ENCODE measurements at places on chromosomes 2 and 18.
A peak's percentile ranks its signal among the peaks of the same experiment; 100 is the strongest.

GRCh38 chr2:122266636-122267035 lies 511.2 kb downstream of the TSN start:
- DNase-seq, result no peak

- peak; percentile 35 for DNase-seq
Measured at GRCh38 chr2:64750001-64750816, 96.5 kb upstream of the SERTAD2 start.

DNA sequence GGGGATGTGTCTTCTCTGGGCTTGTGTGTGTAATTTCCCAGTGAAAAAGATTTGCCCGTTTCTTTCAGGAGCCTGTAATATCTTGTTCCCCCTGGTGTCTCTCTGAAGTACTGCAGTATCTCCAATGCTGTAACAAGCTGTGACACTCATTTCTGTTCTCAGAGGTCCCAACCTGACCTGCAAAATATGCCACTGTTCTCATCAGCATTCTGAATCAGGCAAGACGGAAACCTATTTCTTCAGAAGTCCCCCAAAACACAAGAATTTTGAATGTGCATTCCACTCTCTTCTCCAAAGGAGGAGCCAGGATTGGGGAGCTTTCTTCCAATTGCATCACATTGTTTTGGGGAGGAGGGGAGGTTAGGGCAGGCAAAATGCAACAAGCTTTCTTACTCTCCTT lies 77.0 kb upstream of the CNGA3 start:
- peak; percentile 86 for DNase-seq

DNA sequence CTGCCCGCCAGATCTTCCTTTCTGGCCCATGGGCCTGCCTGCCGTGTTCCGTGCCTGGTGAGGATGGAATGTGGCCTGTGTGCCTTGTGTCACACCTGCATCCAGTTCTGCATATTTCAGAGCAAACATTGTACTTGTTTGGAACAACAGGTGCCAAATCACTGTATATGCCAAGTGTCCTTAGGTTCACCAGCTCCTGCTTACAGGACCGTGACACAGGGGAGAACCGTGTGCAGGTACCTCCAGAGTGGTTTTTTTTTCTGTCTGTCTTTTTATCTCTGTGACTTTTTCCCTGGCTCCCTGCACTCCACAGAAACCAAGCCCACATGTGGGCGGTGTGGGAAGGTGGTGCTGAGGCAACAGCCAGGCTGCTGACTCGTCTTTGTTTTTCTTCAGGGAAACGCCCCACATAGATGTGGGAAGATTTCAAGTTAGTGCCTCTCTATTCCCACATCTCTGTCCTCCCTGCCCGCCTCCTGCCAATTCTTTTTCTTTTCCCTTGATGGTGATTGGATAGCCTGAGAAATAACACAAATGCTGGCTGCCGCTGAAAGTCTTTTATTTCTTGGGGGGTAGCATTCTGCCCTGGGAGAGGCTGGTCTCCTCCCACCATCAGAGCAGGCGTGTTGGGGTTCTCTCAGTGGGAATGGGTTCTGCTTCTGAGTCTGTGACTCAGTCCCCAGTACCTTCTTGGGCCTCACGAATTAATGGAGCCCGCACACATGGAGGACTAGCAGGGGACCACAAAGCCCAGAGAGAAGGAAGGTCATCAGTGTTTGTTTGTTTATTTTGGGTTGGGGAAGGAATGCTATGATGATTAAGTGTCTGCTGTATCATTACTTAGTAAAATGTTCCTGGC lies 21.4 kb downstream of the GRHL1 start:
- DNase-seq, result peak; percentile 6

DNA sequence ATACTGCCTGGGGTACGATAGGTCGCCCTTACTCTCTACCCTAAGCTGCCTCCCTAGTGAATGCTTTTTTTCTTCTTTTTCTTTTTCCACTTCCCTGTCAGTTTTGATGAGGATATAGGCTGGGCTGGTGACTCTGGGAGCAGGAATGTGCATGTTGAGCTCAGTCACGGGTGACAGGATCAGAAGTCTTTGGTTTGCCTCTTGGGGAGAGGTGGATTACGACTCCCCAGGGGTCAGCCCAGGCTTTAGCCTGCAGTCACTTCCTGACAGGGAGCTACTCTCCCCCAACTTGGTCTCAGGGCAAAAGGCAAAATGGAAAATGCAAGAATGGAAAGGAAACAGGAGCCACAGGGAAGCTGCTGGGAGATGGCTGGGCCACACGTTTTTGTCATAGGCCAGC lies 57.3 kb downstream of the THNSL2 start:
- DNase-seq, result no peak

- no peak for DNase-seq
Measured at GRCh38 chr18:74497324-74497676, 1.1 kb downstream of the CNDP2 start.

DNA sequence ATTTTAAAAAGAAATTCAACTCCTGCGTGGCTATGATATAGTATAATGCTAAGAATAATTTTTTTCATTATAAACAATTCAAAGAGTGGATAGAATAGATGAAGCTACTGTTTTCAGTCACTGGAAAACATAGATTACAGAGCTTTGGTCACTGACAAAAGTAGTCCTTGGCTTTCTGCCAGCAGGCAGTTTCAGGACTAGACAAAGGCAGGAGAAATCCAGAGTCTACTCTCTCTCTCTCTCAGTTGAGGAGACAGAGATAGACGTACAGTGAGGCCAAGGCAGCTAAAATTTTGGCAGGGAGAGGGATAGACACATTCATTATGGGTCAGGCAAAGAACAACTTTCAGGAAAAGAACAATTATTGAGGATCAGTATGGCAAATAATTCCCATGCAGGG lies 491.4 kb upstream of the CRIM1 start:
- no peak for DNase-seq

- no peak for DNase-seq
Measured at GRCh38 chr18:13441736-13442135, 223.2 kb downstream of the LDLRAD4 start.

DNA sequence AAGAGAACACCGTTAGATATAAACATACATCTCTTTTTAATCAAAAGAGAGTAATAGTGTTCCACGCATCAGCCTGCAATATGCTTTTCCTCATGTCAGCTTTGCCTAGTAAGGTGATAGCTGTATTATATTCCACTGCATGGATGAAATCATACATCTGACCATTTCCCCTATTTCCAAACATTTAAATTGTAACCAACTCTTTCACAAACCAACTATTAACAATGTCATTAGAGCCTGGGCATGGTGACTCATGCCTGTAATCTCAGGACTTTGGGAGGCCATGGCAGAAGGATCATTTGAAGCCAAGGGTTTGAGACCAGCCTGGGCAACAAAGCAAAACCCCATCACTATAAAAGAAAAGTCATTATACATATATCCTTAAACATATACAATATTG lies 284.8 kb downstream of the BCL11A start:
- DNase-seq, result no peak

DNA sequence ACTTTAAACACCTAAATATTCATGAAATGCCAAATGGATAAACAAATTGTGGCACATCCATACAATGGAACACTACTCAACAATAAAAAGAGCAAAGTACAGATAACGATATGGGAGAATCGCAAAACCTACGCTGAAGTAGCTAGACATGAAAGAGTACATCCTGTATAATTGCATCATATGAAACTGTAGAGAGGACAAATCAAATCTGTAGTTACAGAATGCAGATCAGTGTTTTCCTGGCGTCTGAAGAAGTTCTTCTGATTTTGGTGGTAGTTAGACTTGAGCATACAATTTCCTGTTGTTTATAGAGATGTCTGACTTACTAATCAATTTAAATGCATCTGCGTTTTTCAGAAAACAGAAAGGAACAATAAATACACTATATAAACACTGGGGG lies 394.4 kb downstream of the SOCS6 start:
- DNase-seq, result no peak

- DNase-seq, result peak; percentile 17
Measured at GRCh38 chr2:179031731-179032408, 18.1 kb downstream of the CCDC141 start.

DNA sequence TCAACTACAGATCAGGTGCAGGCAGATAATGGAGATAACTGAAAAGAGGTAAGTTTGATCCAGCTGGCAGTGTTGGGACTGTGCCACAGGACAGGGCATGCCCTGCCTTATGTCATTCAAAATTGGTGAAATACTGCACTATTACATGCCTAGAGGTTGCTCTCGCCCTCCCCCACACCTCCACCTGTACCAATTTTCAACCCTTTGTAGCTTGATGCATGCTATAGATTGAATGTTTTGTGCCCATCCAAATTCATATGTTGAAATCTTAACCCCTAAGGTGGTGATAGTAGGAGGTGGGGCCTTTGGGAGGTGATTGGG lies 72.1 kb upstream of the LYPD6B start:
- no peak for DNase-seq

DNA sequence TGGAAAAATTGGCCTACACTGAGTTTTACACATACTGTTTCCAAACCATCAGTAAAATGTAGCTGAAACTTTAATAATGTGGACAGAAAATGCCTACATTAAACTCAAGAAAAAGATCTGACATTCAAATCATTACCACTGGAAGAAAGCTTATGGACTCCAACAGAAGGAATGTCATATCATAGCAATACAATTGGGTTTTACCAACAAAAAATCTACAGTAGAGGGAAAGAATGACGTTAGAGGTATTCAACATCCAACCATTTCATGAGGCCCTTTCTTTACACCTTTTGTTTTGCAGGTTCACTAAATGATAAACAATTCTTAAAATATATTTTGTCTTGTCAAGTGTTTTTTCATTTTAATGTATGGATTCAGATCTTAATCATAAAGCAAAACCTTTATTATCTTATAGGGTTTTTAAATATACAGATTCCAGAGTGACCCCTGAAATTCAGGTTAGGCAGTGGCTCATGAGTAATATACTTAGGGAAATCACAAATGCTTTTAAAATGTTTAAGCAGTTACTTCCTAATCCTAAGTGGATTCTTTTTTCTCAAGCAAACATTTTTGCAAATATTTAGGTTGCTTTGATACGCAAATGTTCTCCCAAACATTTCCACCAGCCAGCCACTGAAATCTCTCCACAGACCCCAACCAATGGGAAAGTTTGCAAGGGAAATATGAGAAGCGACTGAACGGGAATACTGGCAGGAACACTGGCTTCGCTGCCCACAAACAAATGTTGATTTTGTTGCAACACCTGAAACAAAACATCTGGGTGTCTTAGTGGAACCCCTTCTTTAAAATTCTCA lies 168.7 kb downstream of the TCF4 start:
- peak; percentile 53 for DNase-seq
